Uterine smooth muscle cell (primary cell): ENCODE measurements at places on chromosomes 2 and 18. TPM values are rescaled to one million over a fixed set of nuclear protein-coding genes. Genes with fewer than 3 reads are reported as not detected.

The ALK gene
- total RNA-seq, result under 0.01 TPM in 1 of 2 replicates, not detected in the other

The IL36B gene
- not detected in 2 replicates for total RNA-seq

The TLX2 gene
- not detected in 2 replicates for total RNA-seq

The KCNE4 gene
- 12.6 and 13.9 TPM in 2 replicates for total RNA-seq

The LONRF2 gene
- total RNA-seq, result 6.5 and 7.6 TPM in 2 replicates

The INPP5D gene
- total RNA-seq, result 0.11 and 1.6 TPM in 2 replicates

The CROCC2 gene
- total RNA-seq, result under 0.01 TPM in 1 of 2 replicates, not detected in the other

The STRADB gene
- total RNA-seq, result 56.7 and 57.8 TPM in 2 replicates

The SLC23A3 gene
- total RNA-seq, result 1.00 and 2.5 TPM in 2 replicates

The LRATD1 gene
- 2.0 and 3.5 TPM in 2 replicates for total RNA-seq

The MPPE1 gene
- 20.4 and 27.1 TPM in 2 replicates for total RNA-seq

The DUSP2 gene
- 1.7 and 2.3 TPM in 2 replicates for total RNA-seq

The SH3BP4 gene
- total RNA-seq, result 30.5 and 43.1 TPM in 2 replicates

The NHEJ1 gene
- 19.7 and 23.9 TPM in 2 replicates for total RNA-seq

The CD8B2 gene
- not detected in 2 replicates for total RNA-seq

The MARCHF4 gene
- 2.4 and 3.1 TPM in 2 replicates for total RNA-seq

The ALPG gene
- not detected in 2 replicates for total RNA-seq

The ICA1L gene
- 6.2 and 6.4 TPM in 2 replicates for total RNA-seq

The CRYBA2 gene
- not detected in 2 replicates for total RNA-seq

The POTEC gene
- total RNA-seq, result not detected in 2 replicates

The MAP3K19 gene
- not detected in 2 replicates for total RNA-seq

The EFHD1 gene
- total RNA-seq, result 0.12 TPM in 1 of 2 replicates, not detected in the other

The PLGLB2 gene
- 0.33 and 2.1 TPM in 2 replicates for total RNA-seq

The OTOF gene
- total RNA-seq, result under 0.01 and 0.66 TPM in 2 replicates

The DSC2 gene
- under 0.01 TPM in 1 of 2 replicates, not detected in the other for total RNA-seq

The LRRTM4 gene
- not detected in 2 replicates for total RNA-seq

The AFG3L2 gene
- total RNA-seq, result 60.0 and 64.6 TPM in 2 replicates

The GPR35 gene
- 0.55 and 0.87 TPM in 2 replicates for total RNA-seq

The EML6 gene
- 0.62 and 1.1 TPM in 2 replicates for total RNA-seq

The GBX2 gene
- not detected in 2 replicates for total RNA-seq

The MATN3 gene
- 2.8 and 2.9 TPM in 2 replicates for total RNA-seq

The HOXD9 gene
- 0.66 and 0.75 TPM in 2 replicates for total RNA-seq

The PTH2R gene
- 0.25 TPM in 1 of 2 replicates, not detected in the other for total RNA-seq

The GALNT13 gene
- 0.87 and 2.2 TPM in 2 replicates for total RNA-seq

The ITPRIPL1 gene
- 5.1 and 5.9 TPM in 2 replicates for total RNA-seq

The SERPINE2 gene
- 43.4 and 306 TPM in 2 replicates for total RNA-seq

The TRIM54 gene
- total RNA-seq, result 0.33 and 0.37 TPM in 2 replicates

The GCG gene
- total RNA-seq, result not detected in 2 replicates

The ATOH8 gene
- 4.5 and 5.1 TPM in 2 replicates for total RNA-seq

The CCL20 gene
- total RNA-seq, result not detected in 2 replicates

The PDE1A gene
- 11.5 and 20.0 TPM in 2 replicates for total RNA-seq

The CCDC141 gene
- total RNA-seq, result 0.11 TPM in 1 of 2 replicates, not detected in the other

The NPAS2 gene
- 7.2 and 14.4 TPM in 2 replicates for total RNA-seq

The LIMS4 gene
- 10.0 and 12.5 TPM in 2 replicates for total RNA-seq

The ITM2C gene
- total RNA-seq, result 81.6 and 106 TPM in 2 replicates

The KCNF1 gene
- total RNA-seq, result under 0.01 TPM in 1 of 2 replicates, not detected in the other

The ESPNL gene
- total RNA-seq, result 4.5 and 9.2 TPM in 2 replicates

The GTF3C2 gene
- total RNA-seq, result 19.6 and 24.0 TPM in 2 replicates

The SIX2 gene
- 1.00 and 1.1 TPM in 2 replicates for total RNA-seq

The OSGEPL1 gene
- 9.4 and 18.6 TPM in 2 replicates for total RNA-seq
